Hindlimb muscle (tissue), 1 donor: ENCODE measurements at places on chromosomes 4 and X.

DNA sequence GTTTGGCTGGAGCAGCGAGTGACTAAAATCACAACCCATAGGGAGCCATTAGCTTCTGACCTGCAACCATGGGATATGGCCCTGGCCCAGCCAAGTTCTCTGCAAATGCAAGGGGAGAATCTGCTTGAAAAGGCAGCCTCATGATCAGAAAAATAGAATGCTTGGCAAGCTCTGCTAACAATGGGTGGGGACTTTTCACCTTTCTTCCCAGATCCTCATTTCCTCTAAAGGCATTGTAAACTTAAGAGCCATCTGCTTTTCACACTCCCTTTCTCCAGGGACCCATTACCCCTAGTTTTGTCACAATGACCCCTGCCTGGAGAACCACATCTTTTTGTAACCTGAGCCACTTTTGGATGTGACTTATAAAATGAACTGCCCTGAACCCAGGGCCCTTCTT lies 104.3 kb downstream of the PARM1 start:
- DNase-seq = peak; percentile 62

- DNase-seq = no peak
Observed at GRCh38 chr4:174835536-174835935, 6.5 kb upstream of the GLRA3 start.

GRCh38 chr4:11532138-11532537 lies 103.4 kb upstream of the HS3ST1 start:
- DNase-seq = no peak

DNA sequence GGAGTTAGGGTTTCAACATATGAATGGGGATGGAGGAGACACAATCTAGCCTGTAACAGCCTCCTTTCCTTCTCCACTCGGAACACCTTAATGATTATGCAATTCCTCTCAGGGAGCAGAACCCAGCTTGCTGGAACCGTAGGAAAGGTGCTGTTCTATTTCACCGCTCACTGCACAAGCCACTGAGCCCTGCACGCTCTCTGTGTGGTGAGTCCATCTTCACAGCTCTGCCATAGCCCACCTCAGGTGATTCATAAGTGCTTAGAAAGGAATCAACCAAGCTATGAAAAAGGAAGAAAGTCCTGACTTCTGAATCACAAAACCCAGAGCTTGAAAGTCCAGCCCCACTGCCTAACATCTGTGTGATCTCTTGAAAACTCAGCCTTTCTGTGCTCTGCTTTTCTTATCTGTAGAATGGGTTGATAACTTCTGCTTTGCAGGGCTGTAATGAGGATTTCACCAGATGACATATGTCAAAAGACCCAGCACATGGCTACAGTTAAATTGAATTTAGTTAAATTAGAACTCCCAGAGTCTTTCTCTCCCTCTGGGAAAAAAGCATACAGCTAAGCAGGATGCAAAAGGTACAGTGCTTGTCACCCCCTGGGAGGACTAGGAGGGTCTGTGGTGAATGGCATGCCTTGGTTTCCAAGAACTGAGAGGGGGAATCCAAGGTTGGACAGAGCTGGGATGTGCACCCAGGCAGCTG lies 91.6 kb downstream of the WFS1 start:
- DNase-seq = no peak

DNA sequence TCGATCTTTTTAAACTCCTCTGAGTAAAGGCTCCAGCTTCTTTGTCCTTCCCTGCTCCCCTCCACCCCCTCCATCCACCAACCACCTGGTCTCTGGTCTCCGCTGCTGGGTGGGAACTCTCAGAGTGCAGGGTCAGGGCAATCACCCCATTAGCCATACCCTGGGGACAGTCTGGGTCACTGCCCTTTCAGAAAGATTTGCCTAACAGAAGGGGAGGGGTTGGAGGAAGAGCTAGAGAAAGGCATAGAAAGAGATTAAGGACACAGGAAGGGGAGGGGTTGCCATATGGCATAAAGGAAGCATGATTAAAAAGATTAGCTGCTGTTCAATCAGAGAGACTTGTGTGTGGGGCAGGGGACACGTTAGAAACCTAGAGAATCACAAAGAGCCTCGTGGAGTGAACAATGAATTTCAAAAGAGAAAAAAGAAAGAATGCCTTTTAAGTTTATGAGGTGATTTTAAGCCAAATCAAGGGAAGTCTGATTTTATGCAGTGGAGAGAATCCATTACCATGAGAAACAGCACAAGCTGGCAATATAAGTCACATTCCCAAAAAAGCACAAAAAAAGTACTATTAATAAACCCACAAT lies 115.5 kb upstream of the ACSL4 start:
- no peak for DNase-seq
